ENCODE measurements at places on chromosomes 2 and 18.
A peak's percentile ranks its signal among the peaks of the same experiment; 100 is the strongest.

DNA sequence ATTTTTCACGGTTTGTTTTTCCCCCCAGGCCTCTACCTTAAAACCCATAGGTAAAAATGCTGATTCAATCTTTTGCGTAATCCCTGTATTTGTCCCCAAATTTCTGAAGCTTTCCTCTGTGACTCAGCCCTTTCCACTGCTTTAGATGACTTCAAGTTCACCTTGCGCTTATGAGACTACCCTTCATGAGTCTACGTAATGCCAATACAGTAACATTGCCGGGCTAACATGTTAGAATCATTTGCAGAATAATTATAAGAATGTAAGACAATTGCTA lies 283.0 kb downstream of the TMX3 start:
- no peak for DNase-seq

GRCh38 chr2:85666016-85666415 lies 2.0 kb downstream of the SFTPB start:
- DNase-seq = no peak

- DNase-seq = no peak
These were observed 151.5 kb downstream of the GULP1 start for GRCh38 chr2:188443207-188443606.

- no peak for DNase-seq
These were observed 16.7 kb upstream of the PLEKHM3 start for GRCh38 chr2:208042041-208042440.

- peak; percentile 33 for DNase-seq
These were observed 20.3 kb downstream of the ACTR3 start for GRCh38 chr2:113910110-113910717.

GRCh38 chr2:69181806-69182427 lies 168.9 kb downstream of the ANTXR1 start:
- no peak for DNase-seq

DNA sequence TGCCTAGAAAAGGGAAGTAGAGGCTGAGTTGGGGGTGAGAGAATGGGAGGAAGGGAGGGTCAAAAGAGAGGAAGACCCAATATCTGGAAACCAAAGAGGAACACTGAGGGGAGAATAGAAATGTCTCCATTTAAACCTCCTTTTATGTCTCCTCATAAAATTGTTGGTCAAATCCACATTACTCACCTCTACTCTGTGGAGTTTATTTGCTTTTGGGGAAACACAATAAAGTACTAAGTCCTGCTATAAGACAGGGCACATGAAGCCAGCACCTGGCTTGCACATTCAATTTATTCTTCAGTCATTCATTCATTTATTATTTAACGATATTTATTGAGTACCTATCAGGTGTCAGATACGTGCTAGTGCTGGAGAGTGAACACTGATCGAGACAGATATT lies 60.3 kb upstream of the NFE2L2 start:
- no peak for DNase-seq

DNA sequence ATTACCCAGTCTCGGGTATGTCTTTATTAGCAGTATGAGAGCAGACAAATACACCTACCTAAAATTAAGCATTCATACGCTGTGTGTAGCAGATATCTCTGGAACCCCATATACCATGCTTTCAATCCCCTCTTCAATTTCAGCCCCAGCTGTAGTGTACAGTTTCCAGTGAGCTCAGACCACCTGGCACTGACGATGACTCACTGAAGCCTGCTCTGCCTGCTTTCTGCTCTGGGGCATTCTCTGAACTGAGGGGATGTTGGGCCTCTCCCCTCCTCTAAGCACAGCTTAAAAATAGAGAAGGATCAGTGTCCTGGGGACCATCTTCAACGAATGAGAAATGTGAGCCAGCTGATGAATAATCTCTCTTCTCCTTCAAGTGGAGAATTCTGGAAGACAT lies 8.7 kb upstream of the CCL20 start:
- no peak for DNase-seq

- DNase-seq = no peak
These were observed 239.9 kb downstream of the PAX3 start for GRCh38 chr2:222058819-222059445.

DNA sequence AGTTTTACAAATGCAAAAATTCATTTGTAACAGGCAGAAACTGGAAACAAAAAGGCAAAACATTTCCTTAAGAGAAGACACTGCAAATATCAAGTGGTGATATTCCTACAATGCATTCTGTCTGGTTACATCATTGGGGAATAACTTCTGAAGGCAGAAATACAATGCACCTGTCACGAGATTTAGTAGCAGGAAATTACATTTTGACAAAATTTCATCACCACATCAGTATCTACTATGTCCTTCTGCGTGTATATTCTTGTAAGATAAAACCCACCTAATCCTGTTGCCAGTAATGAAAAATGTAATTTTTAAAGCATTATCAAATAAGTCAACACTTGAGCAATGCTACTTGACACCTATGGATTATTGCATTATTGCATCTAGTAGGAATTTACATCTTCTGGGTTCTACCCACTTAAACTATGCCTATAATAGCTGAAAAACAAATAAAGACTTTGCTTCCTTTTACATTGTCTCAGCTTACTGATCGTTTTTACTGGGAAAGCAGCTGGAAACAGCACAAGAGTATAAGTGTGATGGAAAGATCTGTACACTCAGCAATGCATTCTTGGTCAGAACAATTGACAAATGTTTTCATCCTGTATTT lies 59.5 kb downstream of the IRS1 start:
- no peak for DNase-seq

DNA sequence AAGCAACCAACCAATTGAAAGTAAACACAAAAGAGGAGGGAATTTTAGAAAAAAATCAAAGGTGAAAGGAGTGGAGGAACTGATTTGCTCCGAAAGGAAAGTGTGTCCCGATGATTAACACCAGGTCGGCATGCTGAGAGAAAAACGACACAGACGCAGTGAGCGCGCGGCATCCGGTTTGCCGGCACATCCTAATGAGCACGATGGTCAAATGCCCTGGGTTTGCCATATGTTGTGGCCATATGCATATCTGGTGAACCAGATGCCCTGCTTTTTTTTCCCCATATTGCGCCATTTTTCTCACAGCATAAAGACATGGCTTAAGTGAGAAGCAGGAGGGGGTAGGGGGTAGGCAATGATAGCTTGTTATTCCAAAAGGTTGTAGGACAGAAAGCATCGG lies 626.7 kb downstream of the BCL11A start:
- DNase-seq = no peak

- no peak for DNase-seq
These were observed 80.1 kb upstream of the MAP3K20 start for GRCh38 chr2:172995323-172996244.

Data from stimulated activated CD4-positive, alpha-beta T cell treated with anti-CD3 and anti-CD28 coated beads, TNF-alpha, amount 100 ng/mL, for 1 hour (primary cell).